ENCODE measurements at places on chromosomes 16 and 17.
A peak's percentile ranks its signal among the peaks of the same experiment; 100 is the strongest.

GRCh38 chr16:75130150-75130771 is 13.7 kb upstream of the LDHD start:
- no peak for DNase-seq

DNA sequence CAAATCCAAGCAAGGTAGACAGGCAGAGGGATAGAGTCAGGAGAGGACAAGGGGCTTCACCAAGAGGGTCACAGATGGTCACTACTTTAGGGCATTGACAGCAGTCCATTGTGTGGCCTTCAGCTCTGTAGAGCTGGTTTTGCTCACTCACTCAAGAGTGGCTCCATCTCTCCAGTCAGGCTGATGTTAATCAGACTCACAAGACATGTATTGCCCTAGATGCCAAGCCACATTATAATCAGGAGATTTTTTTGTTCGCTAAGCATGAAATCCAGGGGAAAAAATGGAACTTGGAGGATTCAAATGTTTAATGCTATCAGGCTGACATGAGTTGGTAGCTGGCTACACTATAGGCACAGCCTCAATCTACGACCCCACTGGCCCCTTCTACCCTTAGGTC is 32.5 kb downstream of the CD300LF start:
- DNase-seq = no peak

- no peak for DNase-seq
Measured at GRCh38 chr16:4660454-4661007, 32.8 kb upstream of the NUDT16L1 start.

GRCh38 chr16:48193846-48194245 is 38.1 kb upstream of the ABCC12 start:
- DNase-seq = no peak

- no peak for DNase-seq
Measured at GRCh38 chr17:14201988-14202380, 34.7 kb downstream of the CDRT15 start.

- no peak for DNase-seq
Measured at GRCh38 chr17:31144428-31144827, 49.7 kb downstream of the NF1 start.

GRCh38 chr17:71338396-71338795 is 782.4 kb upstream of the SOX9 start:
- no peak for DNase-seq

DNA sequence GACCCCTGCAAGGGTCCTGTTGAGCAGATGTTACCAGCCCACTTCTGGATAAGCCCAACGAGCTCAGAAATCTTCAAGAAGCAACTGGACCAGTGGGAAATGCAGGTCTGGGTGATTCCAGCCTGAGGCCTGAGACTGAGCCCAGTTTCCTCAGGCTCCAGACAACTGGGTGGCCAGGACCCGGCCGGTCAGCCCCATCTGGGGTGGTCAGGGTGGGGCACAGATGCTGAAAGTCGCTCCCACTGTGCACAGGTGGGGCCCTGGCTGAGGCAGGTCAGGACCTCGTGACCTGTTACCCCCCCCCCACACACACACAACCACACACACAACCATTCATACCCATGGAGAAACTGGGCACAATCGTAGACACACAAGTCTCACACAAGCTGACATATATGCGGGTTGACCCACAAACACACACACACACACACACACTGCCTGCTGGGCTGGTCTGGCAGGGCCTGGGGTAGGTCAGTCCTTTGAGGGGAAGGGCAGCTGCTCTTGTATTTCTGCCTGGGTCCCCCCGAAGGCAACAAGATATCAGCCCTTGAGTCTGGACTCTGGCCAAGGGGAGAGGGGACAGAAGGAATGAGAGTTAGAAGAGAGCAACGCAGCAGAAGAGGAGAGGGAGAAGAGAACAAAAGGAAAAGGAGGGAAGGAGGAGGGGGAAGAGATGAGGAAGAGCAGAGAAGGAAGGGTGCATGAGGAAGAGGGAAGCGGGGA is 99.0 kb upstream of the CDH5 start:
- DNase-seq = no peak

DNA sequence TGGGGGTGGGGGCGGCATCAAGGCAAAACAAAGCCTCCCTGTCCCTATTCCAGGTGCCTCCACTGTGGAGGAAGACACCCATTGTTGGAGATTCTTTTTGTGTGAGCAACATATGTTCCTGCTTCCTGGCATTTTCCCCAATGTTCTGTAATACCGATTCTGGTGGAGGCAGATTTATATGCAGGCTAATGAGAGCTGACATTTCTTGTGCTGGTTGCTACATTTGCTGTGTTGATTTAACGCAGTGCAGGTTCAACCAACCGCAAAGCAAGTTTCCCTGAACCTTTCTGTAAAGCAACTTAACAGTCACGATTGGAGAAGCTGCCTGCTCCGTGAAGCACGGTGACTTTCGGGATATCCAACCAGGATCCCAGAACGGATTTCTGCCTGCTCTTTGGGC is 260.5 kb downstream of the CBLN1 start:
- DNase-seq = no peak

DNA sequence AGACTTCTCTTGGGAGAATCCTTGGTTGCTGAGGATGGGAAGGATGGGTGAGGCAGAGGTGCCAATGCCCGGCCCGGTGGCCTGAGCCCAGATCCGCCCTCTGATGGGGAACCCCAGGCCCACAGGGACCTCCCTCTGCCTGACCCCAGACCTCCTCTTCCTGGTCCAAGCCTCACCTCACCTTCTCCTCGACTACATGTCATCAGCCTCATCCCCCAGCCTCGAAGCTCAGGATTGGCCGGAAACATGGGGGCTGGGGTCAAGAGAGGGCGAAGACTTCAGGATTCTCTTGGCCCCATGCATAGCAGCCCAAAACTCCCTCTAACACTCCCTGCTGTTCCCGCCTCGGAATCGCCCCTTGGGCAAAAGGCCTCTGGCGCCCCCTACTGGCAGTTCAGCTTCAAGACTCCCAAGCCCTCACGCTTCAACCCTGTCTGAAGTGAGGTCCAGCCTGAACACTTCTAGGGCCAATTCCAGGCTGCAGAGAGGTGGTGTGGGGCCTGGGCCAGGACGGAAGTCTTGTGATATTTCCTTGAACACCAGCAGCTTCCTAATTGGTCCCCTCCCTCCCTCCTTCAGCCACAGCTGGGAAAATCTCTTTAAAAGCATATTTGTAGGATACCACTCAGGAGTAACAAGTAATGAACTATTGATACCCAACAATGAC is 47.2 kb downstream of the ARHGAP27 start:
- DNase-seq = no peak

GRCh38 chr16:73792199-73793020 is 504.2 kb upstream of the PSMD7 start:
- no peak for DNase-seq

- no peak for DNase-seq
Measured at GRCh38 chr17:41415833-41416335, 8.5 kb downstream of the KRT37 start.

GRCh38 chr17:66331038-66331816 is 28.8 kb downstream of the PRKCA start:
- no peak for DNase-seq

- no peak for DNase-seq
Measured at GRCh38 chr17:67615736-67616135, 102.0 kb upstream of the NOL11 start.

GRCh38 chr17:69223809-69224208 is 4.8 kb downstream of the ABCA10 start:
- DNase-seq = no peak

- no peak for DNase-seq
Measured at GRCh38 chr16:79264237-79265109, 336.1 kb downstream of the MAF start.

GRCh38 chr17:80861418-80861815 is 130.2 kb upstream of the CHMP6 start:
- peak; percentile 49 for DNase-seq

- no peak for DNase-seq
Measured at GRCh38 chr16:62738666-62739460, 702.6 kb upstream of the CDH8 start.

- no peak for DNase-seq
Measured at GRCh38 chr16:66036793-66037715, 329.4 kb upstream of the CDH5 start.

DNA sequence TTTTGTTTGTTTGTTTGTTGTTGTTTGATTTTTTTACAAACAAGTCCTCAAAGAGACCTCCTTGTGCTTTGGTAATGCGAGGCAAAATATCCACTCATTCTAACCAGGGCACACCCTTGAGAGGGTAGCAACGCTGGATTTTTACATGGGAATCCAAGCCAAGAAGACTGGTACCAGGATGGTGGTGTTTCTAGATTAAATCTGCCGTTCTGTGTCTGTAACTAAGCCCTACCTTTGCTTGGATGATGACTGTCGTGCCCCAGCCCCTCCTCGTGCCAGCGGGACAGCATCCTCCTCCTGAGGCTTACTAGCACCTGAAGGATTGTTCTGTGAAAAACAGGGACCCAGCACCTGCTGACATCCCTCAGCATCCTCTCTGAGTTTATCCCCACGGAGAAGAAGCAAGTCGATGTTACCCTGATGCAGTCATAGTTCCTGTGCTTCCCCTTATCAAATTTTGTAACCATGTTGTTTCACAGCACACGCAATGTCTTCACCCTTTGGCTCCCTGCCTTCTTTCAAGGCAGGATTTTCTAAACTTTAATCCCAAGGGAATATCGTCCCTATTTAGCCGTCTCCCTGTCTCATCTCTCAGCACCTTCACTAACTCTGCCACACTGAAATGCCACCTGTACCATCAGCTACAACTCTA is 5.1 kb upstream of the HSBP1 start:
- DNase-seq = no peak

DNA sequence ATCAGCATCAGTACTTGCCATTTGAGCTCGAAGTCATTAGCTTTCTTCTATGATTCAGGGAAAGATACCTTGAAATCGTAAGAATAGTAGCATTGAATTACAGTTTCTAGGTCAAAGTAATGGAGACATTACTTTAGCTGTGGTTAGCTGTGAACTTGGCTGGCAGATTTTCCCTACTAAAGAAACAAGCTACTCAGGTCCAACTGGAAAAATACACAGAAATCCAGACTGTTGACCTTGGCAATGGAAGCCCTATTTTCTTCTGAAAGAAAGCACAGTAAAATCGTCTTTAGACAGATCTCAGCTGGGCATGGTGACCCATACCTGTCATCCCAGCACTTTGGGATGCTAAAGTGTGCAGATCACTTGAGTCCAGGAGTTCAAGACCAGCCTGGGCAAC is 13.4 kb upstream of the DNAJA2 start:
- no peak for DNase-seq

DNA sequence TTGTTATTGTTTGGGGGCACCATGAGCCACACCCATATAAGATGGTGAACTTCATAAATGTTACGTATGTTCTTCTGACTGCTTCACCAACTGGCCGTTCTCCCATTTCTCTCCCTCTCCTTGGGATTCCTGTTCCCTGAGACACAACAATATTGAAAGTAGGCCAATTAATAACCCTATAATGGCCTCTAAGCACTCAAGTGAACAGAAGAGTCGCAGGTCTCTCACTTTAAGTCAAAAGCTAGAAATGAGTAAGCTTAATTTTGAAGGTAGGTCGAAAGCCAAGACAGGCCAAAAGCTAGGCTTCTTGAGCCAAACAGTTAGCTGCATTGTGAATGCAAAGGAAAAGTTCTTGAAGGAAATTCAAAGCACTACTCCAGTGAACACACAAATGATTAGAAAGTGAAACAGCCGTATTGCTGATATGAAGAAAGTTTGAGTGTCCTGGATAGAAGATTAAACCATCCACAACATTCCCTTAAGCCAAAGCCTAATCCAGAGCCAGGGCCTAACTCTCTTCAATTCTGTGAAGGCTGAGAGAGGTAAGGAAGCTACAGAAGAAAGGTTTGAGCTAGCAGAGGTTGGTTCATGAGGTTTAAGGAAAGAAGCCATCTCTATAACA is 25.8 kb downstream of the HLF start:
- no peak for DNase-seq

- DNase-seq = no peak
Measured at GRCh38 chr17:70523426-70523825, 354.1 kb downstream of the KCNJ2 start.

- DNase-seq = no peak
Measured at GRCh38 chr16:15775663-15776304, 81.0 kb downstream of the MYH11 start.

DNA sequence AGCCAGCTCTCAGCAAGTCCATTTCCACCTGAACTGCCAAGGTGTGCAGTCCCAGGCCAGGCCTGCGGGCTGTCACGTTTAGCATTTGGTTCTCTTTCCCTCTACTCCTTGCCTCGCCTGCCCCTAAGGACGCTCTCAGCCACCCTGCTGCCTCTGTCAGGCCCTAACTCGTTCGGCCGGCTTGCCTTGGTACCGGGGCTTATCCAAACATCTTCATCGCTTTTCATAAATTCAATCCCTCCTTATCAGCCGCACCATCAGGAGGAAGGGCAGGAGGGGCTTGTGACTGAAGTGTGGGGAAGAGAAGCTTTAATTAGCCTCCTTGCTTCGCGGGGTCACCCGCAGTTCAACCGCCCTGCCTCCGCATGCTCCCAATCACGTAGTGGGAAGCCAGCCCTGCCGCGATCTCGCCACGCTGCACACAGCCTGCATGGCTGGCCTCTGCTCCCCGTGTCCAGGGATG is 231.1 kb downstream of the SOX9 start:
- no peak for DNase-seq

GRCh38 chr17:33986088-33986487 is 269.0 kb upstream of the CCL2 start:
- no peak for DNase-seq

DNA sequence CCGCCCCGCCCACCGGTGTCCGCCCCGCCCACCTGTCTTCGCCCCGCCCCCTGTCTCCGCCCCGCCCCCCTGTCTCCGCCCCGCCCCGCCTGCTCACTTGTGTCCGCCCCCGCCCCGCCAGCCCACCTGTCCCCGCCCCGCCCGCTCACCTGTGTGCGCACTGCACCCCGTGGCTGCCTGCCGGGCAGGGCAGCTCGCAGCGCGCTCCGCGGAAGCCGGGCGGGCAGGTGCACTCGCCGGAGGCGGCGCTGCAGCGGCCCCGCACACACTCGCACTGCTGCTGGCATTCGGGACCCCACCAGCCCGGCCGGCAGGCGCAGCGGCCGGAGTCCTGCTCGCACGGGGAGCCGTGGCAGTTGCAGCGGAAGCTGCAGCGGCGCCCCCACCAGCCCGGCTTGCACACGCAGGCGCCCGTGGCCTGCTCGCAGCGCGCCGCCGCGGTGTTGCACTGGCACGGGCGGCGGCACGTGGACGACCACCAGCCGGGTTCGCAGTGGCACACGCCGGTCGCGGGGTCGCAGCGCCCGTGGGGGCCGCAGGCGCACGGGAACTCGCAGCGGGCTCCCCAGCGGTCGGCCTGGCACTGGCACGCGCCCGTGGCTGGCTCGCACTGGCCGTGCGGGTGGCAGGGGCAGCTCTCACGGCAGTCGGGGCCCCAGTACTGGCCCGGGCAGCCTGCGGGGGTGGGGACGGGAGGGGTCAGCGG is 2.1 kb downstream of the SCARF1 start:
- DNase-seq = no peak

DNA sequence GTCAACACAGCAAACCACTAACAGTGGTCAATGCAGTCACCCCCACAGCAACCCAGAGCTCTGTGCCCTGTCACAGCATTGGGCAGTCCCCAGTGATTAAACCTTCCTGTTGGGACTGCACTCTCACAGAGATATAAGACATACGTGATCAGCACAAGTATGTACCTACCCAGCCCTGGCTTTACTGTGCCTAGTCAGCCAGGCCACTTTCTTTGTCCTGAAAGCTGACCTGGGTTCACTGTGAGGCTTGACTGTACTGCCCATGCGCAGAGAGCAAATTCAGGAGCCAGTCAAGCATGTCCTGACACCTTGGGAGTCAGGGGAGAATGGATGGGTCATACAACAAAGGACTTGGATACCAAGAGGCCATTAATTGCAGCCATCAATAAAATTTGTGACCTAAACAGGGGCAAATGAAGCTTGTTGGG is 10.9 kb upstream of the TMEM170A start:
- no peak for DNase-seq

GRCh38 chr17:17552351-17553216 is 38.9 kb downstream of the PEMT start:
- no peak for DNase-seq
